ENCODE measurements at places on chromosomes 1 and 21.
A peak's percentile ranks its signal among the peaks of the same experiment; 100 is the strongest.

GRCh38 chr21:32748529-32748928 lies 20.7 kb upstream of the SYNJ1 start:
- DNase-seq = no peak

DNA sequence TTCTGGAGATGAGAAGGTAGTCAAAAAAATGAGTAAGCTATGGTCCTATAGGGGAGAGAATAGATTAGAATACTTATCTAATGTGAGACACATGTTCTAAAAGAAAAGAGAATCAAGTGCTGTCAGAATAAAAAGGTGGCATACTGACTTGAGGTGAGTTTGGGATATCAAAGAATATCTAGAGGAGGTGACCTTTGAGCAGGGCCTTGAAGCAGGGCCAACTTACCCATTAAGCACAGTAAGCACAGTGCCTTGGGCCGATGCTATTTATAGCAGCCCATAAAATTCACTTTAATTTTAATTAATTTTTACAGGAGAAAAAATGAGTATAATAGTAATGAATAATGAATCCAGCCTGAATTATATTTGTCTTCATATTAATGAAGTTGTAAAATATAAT lies 92.2 kb downstream of the XPR1 start:
- no peak for DNase-seq

DNA sequence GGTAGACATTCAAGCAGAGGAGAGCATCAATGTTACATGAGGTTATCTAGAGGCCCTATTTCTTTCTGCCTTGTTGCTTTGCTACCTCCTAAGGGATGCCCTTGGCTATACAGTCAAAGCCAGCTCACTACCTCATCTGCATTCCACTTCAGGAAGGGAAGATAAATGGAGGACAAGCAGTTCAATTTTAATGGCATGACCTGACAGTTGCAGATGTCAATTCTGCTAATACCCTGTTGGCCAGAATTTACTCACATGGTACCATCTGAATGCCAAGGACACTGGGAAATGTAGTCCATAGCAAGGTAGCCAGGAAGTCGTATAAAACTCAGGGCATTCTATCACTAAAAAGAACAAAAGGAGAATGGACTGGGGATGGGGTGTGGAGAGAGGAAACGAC lies 31.5 kb downstream of the PALMD start:
- DNase-seq = no peak

GRCh38 chr1:99474350-99474893 lies 171.5 kb upstream of the PALMD start:
- DNase-seq = no peak

DNA sequence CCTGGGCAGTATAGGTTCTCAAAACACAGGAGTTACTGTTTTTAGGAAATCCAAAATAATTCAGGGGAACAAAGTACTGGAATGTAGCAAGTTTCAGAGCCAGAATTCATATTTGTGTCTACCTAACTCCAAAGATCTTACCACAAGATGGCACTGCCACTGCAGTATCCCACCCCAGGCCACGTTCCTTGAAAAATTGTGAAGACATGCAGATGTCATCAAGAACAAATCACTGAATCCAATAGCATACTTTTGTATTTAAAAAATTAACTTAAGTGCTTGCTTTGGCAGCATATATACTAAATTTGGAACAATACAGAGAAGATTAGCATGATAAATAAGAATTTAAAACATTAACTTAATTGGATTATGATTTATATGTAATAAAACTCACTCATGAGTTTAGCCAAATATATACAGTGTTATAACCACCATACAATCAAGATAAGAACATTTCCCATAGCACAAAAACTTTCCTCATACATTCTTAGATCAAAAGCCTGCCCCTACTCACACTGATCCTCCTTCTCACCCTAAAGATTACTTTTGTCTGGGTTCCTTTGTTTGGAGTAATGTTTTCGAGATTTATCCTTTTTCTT lies 209.9 kb downstream of the FAF1 start:
- peak; percentile 35 for DNase-seq

- DNase-seq = peak; percentile 97
Observed at GRCh38 chr1:207822602-207823451, 71.0 kb downstream of the CD46 start.

GRCh38 chr1:182308826-182309225 lies 82.8 kb downstream of the GLUL start:
- no peak for DNase-seq

DNA sequence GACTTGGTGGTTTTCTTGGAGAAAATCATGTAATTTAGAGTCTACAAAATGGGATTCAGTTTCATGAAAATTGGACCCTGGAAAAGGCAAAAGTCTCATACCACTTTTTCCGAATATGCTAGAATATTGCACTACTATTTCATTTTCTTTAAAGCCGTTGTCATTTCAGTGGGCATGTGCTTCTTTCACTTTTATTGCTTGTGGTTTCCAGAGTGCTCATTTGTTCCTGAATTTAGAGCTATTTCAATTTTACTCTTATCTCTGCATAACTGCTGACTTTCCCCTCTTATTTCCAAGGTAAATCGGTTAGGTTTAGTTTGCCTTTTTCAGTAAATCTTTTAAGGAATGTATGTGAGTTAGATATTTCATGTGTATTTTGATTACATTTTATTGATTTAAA lies 11.6 kb downstream of the HHAT start:
- DNase-seq = no peak

- no peak for DNase-seq
Observed at GRCh38 chr1:190957565-190957964, 479.9 kb upstream of the BRINP3 start.

DNA sequence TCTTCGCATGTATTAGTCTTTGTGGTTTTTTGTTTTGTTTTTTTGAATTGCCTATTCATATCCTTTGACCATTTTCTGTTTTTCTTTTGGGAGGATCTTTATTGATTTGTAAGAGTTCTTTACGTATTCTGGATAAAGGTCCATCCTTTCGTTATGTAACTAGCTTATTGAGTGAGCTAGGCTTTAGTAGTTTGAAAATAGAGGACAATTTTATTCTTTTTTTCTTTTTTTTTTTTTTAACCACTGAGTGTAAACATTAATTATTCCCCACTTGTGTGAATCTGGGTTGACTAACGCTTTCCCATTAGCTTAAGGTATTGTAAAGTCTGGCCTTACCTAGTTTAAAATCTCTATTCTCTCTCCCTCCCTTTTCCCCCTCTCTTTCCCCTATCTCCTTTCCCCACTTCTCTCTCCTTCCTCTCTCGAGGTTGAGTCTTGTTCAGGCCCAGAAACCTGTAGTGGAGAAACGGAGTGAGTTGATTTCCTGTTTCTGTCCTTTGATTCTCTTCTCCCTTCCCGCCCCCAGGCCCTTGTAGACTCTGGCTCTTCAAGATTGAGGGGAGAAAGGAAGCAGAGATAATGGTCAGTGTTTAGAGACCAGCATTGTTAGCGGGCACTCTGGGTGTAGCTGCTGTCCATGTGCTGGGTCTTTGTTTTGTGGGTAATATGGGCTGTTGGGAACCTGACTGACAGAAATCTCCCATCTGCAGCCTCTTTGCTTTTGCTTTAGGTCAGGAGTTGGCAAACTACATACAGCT lies 1.5 kb downstream of the MORC3 start:
- DNase-seq = no peak

GRCh38 chr1:156489166-156489934 lies 11.2 kb downstream of the MEF2D start:
- no peak for DNase-seq

- no peak for DNase-seq
Observed at GRCh38 chr1:36151845-36152203, 2.5 kb upstream of the TRAPPC3 start.

DNA sequence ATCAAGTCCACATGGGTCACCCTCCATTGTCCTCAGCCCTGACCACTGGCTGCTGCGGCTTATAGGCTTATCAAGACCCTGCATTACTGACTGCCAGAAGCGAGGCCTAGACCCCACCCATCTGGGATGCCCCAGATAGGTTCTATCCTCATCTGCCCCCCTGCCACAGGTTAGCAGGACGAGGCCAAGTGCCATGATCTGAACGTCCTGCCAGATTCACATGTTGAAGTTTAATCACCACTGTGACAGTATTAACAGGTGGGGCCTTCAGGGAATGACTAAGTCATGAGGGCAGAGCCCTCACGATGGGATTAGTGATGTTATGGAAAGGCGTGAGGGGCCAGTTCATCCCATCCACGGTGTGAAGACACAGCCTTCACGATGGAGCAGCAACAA lies 6.2 kb upstream of the CPLANE2 start:
- DNase-seq = no peak

- no peak for DNase-seq
Observed at GRCh38 chr1:235416662-235417049, 49.4 kb downstream of the TBCE start.

DNA sequence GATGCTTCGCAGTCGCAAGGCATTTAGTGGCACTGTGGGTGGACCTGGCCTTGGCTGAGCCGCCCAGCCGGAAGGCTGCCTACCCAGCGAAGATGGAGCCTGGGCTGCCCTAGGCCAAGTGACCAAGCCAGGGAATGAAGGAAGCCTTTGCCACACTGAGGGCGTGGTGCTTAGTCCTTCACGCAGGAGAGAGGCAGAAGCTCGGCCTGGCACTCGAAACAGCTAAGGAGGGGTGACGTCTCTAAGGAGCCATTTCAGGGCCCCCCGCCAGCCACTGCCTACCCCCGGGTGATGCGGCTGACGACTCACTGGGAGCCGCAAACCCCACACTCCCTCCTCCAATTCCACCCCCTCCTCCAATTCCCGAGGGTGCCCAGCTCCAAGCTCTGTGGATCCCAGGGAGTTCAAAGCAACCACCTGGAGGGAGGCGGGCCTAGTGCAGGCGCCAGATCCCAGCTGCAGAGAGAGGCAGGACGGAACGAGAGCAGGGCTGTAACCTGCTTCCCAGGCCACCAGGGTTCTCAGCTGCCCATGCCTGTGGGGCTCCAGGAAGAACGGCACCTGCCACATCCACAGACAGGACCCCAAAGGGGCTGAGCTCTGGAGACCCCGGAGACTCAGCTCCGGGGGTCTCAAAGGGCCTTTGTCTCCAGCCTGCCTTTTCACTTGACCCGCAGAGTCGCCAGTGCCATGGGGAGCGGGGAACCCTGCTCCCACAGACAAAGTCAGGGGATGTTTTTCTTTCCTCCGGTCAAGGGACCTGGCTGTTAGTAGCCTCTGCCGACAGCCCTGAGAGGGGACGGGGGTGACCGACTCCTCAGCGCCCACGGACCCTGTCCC lies 75.8 kb downstream of the ARHGEF16 start:
- DNase-seq = no peak

DNA sequence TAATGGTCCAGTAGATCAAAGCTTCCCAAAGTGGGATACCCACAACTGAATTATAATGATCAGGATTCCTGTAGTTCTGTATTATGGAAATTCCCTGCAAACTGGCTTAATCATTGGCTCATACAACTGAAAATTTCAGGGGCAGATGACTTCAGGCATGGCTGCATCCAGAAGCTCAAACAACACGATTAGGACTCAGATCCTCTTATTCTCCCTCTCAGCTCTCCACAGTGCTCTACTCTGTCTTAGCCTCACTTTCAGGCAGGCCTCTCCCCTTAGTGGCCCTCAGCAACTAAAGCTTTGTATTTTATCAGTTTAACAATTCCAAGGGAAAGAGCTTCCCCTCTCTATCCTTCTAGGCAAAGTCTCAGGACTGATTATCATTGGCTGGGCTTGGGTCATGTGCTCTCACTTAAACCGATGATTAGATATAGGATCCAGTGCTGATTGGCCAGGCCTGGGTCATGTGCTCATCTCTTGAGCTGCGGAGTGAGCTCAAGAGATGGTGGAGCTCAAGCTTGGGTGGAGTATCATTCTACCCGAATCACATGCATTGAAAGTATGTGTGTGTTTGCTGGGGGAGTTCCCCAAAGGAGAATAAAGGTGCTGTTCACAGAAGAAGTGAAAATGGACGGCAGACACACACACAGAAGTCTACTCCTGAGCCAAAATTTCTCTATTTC lies 57.9 kb upstream of the RUNX3 start:
- no peak for DNase-seq

DNA sequence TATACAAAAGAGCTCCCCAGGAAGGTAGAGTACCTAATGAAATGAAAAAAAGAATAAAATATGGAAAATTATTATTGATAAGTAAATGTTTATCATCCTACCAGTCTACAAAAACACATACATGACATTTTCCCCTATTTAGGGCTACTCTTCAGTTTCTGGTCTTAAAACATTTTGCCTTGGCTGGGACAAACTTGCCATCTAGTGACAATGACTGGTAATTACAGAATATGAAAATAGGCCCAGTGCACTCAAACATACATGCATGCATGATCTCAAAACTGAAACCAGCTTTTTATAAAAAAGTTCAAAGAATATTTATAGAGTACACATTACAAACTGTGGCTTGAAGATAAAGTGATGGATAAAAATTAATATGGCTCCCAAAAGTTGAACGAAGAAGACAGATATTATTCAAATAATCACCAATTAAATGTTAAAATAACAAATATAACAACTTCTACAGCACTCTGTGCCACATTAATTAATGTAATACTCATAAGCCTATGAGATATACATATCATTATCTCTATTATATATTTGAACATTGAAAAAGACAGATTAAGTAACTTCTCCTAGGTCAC lies 10.5 kb upstream of the RNPC3 start:
- DNase-seq = peak; percentile 2

- no peak for DNase-seq
Observed at GRCh38 chr21:44749759-44750674, 38.6 kb upstream of the TSPEAR start.

- DNase-seq = peak; percentile 54
Observed at GRCh38 chr1:214566158-214567104, 15.0 kb upstream of the PTPN14 start.

- DNase-seq = peak; percentile 58
Observed at GRCh38 chr1:196317535-196318522, 290.4 kb downstream of the KCNT2 start.

GRCh38 chr1:59411147-59411546 lies 114.3 kb downstream of the FGGY start:
- no peak for DNase-seq

DNA sequence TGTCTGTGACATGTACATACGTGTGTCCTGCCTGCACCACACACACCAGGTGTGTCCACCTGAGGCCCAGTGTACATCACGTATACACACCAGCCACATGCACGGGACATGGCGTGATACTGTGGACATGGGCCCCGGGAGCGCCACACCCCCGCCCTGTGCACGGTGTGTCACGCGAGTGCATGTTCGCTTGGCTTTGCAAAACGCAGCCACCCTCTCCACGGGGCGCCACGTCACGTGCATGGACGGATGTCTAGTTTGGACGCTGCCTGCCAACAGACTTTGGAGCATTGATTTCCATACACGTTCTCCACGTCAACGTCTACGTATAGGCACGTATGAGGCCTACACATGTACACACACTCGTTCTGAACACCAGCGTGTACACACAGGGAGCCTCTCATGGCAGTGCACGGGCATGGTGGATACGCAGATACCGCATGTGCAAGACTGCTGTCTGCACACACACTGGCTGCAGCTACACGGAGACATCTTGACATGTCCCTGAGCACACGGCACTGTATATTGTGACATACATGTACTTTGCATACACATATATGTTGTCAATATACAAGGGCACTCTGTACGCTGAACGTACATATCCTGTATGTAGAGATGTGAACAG lies 2.7 kb downstream of the TMEM240 start:
- DNase-seq = no peak
